ENCODE measurements at places on chromosomes 3 and 15.

- DNase-seq: no peak
Measured at GRCh38 chr15:51046799-51047449, 47.8 kb downstream of the TNFAIP8L3 start.

GRCh38 chr3:135975053-135975452 lies 9.5 kb downstream of the PPP2R3A start:
- DNase-seq: no peak

DNA sequence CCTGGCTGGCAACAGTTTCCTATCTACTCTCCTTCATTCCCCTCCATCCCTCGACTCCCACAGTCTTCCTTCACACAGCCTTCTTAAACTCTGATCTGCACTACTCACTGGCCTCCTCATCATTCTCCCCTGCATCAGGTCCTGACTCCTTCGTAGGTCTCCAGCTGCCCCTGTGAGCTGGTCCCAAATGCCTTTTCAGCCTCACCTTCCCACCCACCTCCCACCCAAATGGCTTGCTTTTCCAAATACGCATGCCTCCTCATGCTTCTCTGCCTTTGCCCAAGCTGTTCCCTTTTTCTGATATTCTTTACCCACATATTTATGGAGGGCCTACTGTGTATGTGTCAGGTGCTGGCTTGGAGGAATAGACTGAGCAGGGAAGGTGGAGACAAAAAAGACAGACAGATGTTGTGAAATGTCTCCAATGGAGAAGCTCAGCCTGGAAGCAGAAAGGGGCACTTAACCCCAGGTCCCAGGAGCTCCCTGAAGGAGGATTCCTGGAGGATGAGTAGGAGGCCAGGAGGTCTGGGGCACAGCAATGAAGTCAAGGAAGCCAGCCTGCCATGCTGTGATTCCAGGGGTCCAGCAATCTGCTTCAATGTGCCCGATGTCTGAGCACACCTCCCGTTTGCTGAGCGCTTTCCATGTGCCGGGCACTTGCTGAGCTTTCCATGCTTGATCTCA lies 252.2 kb downstream of the SHQ1 start:
- DNase-seq: no peak

GRCh38 chr3:196111939-196112386 lies 30.1 kb upstream of the TFRC start:
- DNase-seq: no peak

DNA sequence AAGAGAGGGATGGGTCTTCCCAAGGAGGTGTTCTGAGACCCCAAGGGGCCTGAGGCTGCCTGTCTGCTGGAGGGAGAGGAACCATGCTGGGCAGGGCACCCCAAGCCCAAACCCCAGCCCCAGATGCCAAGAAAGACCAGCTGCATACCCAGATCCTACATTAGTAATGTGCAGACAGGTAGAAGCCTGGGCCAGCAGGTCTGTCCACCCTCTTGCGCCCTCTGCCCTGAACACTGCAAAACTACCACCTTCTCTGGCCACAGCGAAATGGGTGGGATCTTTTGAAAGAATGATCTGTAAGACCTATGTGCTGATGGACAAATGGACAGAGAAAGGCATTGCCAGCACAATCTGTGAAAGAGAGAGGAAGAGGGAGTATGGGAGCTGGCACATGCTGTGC lies 283.2 kb downstream of the EPHB1 start:
- no peak for DNase-seq

GRCh38 chr15:36005542-36005941 lies 459.6 kb upstream of the DPH6 start:
- DNase-seq: no peak

DNA sequence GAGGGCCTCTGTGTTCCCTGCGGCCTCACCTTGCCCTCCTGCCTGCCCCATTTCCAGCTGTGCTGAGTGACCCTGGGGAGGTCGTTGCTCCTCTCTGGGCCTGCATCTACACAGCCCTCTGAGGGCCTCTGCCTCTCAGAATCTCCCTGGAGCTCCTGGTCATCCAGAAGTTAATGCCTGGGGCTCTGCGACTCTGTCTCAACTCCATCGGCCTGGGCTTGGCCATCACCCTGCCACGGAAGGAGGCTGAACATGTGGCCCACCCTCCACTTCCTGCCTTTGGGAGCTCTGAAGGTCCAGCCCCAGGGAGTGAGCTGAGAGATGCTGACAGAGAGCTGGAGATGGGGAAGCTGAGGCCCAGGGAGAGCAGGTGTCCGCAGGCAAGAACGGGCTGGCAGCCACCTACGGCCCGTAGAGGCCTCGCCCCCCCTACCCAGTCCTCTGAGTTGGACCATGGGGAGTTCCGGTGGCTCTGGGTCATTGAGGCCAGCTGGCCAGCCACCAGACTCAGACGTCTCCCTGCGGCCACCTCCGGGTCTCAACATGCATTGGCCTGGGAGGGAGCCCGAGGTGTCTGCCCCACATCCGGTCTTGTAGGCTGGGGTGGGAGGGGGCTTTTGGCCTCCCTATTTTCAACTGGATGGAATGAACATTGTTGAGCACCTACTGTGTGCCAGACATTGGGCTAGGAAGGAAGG lies 34.2 kb downstream of the GRIP2 start:
- no peak for DNase-seq

GRCh38 chr3:124878561-124879336 lies 8.4 kb downstream of the ITGB5 start:
- no peak for DNase-seq

DNA sequence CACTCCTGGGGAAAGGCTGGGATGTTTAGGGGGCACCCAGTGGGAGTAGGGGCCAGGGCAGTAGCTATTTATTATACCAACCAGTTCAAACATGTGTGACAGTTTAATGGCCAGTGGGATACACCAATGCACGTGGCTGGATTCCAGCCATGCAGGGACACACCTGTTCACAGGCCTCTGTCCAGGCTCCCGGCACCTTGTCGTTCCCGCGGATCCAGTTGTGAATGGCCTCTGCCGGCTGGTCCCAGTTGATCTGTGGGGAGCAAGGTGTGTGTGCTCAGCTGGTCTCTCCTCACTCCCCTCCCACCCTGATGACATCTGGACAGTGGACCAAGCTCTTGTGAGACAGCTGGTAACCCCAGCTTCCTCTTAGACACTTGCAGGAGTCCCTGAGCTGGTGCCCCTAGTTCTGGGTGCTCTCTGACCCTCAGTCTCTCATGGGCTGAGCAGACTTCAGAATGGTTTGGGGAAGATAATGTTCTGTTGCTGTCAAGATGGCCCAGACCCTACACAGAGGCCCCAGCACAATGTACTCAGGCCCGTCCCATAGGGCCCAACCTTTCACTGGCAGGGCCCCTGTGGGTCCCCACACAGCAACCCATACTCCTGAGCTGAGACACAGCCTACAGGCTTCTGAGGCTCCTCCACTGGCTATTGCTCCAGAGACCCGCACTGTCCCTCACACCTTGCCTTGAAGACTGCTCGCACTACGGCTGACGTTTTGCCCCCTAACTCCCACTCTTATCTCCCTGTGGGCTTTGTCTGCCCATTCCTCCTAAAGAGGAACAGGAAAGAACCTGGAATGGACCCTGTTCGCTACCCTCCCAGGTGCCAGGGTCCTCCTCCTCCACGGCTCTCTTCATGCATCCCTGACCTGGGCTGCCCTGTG lies 25.8 kb downstream of the ALDH1L1 start:
- DNase-seq: no peak

- DNase-seq: no peak
Measured at GRCh38 chr3:12296511-12296910, 7.6 kb downstream of the PPARG start.

GRCh38 chr3:48999085-48999858 lies 7.9 kb upstream of the WDR6 start:
- no peak for DNase-seq

DNA sequence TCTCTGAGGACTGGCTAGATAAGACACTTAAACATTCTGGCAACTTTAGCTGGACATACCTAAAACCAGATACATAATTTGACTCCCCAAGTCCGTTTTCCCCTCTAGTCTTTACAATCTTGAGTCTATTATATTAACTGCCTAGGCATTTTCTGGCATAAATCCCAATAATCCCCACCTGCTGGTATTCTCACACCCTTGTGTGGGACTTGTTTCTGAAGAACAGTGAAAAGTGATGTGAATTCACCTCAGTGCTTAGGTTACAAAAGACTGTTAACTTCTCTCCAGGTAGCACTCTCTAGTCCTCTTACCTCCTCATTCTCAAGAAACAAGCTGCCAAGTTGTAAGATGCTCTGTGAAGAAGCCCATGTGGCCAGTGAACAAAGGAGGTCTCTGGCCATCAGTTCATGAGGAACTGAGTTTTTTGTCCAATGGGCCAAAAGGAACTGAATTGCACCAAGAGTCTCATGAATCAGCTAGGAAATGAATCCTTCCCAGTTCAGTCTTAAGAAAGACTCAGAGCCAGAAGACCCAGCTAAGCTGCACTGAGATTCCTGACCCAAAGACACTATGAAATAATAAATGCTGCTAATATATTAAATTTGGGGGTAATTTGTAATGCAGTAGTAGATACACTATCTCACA lies 4.1 kb downstream of the OSBPL11 start:
- DNase-seq: no peak

DNA sequence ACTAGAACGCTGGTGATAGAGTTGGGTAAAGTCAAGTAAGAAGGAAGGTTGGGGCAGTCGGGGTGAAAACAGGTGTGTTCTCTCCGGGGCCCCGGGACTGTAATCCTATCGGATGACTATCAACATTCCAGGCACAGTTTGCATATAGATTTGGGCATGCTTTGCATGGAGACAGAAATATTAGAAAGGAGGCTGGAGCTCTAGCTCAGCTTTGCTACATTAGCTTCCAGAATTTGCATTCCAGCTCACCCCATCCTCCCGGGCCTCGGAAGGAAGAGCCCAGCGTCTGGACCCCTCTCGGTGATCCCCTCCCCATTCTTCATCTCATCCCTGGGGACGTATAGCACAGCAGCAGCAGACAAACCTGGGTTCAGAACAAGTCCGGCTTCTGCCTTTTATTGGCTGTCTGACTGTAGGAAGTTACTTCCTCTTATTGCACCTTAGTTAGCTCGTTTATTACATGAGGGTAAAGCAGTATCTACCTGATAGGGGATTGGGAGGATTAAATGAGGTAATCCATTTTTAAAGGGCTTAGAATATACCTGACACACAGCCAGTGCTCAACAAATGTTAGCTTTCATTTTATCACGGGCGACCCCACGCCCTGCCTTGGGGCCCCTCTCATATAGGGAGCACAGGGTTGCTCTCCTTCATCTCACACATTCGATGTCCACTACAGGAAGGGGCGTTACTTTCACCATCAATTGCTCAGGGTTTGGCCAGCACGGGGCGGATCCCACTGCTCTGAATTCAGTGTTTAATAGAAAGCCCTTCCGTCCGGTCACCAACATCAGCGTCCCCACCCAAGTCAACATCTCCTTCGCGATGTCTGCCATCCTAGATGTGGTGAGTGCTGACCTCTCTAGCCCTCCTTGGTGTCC lies 3.2 kb downstream of the HTR3E start:
- DNase-seq: no peak

DNA sequence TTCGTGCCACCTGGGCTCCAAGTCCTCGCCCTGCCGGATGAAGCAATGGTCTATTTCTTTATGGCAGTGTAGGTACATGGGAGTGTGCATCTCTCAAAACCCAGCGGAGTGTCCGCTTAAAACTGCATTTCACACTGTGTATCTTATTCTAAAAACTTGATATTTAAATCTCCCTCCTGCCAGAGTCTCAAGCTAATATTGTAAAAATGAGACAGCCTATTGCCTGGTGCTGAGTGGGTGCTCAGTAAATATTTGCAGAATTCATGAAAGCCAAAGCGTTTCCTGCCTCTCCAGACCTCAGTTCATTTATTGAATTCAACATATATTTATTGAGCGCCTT lies 330 bp upstream of the TBC1D2B start:
- DNase-seq: no peak

Data from activated CD4-positive, CD25-positive, alpha-beta regulatory T cell treated with anti-CD3 and anti-CD28 coated beads, Interleukin-2, amount 50 U/mL, for 16 hours (primary cell).